ENCODE measurements at places on chromosomes 2 and 18.

DNA sequence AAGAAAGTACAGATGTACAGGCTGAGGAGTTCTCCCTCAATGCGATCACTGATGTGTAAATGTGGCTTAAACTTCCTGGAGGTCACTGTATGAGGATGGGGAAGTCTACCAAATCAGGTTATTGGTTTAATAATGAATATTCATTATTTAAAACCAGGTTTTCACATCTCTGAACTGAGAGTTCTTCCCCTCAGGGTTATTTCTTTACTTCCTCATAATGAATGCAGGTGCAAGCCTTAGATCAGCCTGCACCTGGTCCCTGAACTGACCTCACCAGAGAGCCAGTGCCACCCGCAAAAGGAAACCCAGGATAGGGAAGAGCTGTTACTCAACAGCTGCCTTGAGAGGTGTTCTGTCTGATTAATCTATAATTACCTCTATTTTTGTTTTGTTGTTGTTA, 369.0 kb downstream of the EPHA4 start:
- no peak for DNase-seq

GRCh38 chr2:43718530-43719124, 42.4 kb upstream of the C1GALT1C1L start:
- no peak for DNase-seq

DNA sequence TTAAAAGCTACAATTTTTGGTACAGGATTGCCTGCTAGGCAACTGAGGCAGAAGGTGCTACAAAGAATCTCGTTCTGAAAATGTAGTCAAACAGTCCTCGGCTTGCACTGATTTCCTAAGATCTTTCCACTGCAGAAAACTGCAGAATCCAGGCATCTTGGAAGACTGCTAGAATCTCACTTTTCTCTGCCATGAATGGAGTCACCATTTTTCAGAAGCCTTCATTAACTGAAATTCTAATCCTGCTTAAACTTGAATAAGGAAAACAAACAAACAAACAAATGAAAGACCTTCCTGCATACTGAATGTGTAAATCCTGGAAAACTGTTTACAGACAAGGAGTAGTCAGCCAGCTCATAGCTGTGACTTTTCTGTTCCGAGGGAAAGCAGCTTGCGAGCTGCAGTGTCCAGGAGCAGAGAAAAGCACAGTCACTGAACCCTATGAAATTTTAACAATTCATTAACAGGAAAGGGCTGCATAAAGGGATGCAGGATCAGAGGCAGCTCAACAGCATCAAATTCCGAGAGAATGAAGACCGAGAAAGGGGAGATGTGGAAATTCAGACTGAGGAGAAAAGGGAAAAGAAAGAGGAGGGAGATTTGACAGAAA, 210.5 kb upstream of the PIK3C3 start:
- no peak for DNase-seq

DNA sequence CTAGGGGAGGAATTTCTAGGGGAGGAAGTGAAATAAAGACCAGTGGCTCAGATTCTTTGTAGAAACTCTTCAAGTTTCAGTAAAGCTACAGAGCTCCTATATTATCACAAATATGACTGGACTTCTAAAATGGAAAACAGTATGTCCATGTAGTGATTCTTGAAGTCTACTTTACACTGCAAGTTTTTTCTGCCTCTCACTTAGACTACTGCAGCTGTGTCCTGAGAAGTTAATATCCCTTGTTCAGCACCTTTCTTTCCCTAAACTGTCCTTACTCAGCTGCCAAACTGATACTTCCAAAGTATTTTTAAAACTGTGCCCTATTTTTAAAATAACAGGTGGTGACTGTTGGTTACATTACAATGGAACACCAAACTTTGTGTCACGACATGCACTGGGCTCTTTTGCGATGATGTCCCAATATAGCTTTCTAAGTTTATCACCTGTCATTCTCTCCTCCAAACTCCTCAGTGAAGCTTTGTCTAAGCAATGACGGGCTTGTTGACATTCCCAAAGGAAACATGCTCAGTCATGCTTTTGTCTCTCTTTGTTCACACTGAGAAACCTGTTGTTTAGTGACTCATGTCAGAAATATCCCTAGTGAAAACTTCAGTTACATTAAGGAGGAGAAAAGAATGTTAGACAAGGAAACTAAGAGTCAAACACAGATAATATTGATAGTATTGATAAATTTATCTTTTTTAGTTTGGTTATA, 341.1 kb downstream of the ARL6IP6 start:
- no peak for DNase-seq

GRCh38 chr2:46521215-46521683, 41.9 kb downstream of the TMEM247 start:
- DNase-seq, result peak; percentile 4

DNA sequence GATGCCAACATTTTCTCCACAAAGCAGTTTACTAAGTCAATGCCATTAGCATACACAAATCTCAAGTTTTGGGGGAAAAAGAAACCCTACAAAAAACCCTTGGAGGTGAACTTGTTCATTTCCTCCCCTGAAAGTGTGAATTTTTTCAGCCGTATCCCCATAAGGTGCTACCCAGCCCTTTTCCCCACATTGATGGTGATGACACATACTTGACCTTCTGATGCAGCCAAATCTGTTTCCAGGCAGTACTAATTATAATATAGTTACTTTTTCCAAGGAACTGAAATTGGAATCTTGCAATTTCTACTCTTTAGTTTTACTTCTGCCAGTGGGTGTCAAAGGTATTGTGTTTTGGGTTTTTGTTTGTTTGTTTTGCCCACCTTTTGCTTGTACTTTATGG, 474.5 kb downstream of the TGIF1 start:
- DNase-seq, result no peak

DNA sequence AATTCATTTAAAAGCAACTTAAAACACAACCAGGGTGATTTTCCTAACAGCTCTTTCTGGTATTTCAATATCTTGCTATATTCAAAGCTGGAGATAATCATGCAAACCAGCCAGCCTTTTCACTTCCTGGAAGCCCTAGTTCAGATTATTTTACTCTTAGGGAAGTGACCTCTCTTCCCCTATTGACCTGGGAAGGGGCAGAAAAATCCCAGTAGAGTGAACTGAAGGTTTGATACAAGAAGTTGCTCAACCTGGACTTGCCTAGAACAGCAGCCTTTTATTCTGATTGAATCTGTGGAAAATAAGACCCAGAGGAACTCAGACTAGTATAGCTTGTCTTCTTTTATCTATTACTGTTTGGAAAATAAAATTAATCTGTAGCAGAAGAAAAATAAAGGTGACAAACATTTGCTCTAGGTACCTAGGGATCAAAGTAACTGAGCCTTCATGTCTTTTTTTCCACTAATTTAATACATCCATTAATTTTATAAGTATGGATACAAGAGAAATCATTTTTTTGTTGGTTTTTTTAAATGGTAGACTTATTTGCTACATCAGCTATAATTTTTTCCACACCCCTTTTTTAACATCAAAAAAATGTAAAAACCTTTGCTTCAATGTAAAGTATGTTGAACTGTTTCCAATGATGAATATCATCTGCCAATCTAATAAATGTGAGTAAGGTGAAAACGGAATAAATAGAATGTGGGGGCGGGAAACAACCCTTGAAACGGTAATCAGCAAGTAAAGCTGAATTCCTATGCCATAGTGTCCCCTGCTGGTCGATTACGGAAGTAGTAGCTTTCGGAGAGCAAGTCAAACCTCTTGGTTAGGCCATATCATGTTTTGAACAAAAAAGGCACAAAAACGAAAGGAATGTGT, 629.9 kb downstream of the NRXN1 start:
- peak; percentile 68 for DNase-seq

DNA sequence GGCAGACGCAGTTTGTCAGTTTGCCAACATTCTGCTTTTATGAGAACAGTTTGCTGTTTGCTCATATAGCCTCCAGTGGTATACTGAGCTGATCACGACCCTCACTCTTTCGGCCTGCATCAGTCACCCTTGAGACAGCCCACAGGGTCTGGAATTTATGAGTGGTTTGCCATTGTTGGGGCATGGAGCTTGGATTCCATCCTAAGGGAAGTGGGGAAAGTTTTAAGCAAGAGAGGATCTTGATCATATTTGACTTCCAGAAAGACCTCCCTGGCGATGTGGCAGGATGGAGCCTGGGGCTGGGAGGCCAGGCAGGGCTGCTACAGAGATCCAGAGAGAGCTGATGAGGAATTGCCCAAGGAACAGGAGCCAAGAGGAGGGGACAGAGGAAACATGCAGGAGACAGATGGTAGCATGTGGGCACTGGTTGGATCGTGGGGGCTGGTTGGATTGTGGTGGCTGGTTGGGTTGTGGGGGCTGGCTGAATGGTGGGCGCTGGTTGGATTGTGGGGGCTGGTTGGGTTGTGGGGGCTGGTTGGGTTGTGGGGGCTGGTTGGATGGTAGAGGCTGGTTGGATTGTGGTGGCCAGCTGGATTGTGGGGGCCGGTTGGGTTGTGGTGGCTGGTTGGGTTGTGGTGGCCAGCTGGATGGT, 27.3 kb upstream of the GPR17 start:
- no peak for DNase-seq

GRCh38 chr2:232662486-232663260, 29.3 kb downstream of the EFHD1 start:
- no peak for DNase-seq

Measured in brain microvascular endothelial cell (primary cell).